ENCODE measurements at places on chromosomes 5 and 9. TPM values are rescaled to one million over a fixed set of nuclear protein-coding genes. Genes with fewer than 3 reads are reported as not detected.
A peak's percentile ranks its signal among the peaks of the same experiment; 100 is the strongest.

- DNase-seq, result no peak
These were observed 73.8 kb downstream of the AMBP start for GRCh38 chr9:114004221-114004716.

GRCh38 chr9:88932766-88933165 lies 58.5 kb upstream of the S1PR3 start:
- DNase-seq, result no peak

DNA sequence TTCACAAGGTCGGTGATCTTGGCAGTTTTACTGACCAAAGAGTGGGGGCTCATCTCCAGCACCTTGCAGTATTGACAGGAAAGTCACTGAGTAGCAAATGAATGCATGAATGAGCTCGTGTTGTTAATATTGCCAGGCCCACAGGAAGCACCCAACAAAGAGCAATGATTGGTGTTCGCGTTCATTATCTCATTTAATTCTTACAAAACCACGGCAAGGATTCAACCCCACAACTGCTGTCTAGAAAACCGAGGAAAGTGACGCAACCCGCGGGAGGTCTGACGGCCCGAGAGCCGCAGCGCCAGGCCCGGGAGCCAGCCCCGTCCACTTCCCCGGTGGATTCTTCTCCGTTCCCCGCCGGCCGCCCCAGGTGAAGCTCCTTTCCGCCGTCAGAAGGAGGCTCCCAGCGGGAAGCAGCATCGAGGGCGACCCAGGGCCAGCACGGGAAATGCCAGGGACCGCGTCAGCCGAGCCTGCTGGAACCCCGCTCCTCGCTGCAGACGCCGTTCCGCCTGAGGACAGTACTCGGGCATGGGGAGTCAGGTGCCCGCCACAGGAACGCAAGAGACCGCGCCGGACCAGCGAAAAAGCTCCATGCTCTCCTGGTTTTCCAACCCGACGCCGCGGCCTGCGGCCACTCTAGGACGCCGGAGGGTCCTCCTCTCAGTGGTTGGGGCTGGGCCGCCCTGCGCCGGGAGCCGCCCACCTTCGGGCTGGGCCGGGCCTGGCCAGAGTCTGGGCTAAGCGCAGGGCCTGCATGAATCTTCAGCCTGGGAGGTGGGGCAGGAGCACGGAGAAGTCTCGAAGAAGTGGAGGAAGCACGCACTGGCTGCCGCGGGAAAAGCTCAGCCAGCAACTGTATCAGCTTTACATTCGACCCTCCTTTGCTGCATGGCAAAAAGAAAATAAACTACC lies 19.8 kb upstream of the FER start:
- DNase-seq, result peak; percentile 49

GRCh38 chr9:34346873-34347799 lies 17.8 kb downstream of the NUDT2 start:
- no peak for DNase-seq

- no peak for DNase-seq
These were observed 6.1 kb downstream of the NRG2 start for GRCh38 chr5:140037012-140037411.

DNA sequence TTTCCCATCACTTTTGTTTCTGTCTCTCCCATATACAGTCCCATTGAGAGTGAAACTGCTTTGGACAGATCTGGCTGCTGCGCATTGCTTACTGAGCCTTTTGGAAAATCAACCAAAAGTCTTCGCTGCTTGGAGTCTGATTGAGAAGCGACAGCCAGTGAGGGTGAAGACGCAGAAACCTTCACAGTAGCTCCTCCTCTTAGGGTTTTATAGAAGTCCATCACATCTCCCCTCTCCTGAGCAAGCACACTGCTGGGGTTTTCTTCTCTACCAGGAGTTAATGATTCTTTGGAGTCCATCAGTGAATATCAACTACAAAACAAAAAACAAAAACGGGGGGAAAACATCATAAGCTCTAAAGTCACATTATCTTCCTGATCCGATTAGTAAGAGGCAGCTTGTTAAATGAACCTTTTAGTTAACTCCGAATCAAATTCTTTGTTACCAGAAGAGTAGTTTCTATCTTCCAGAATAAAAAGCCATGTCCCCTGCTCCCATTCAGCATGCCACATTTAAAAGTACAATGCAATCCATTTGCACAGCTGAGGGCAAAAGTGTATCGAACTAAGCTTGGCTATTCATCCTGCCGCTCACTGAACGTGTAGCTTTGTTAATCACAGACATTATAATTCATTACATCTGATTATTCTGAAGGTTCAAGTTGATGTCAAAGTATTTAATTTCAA lies 2.8 kb downstream of the NR3C1 start:
- no peak for DNase-seq

DNA sequence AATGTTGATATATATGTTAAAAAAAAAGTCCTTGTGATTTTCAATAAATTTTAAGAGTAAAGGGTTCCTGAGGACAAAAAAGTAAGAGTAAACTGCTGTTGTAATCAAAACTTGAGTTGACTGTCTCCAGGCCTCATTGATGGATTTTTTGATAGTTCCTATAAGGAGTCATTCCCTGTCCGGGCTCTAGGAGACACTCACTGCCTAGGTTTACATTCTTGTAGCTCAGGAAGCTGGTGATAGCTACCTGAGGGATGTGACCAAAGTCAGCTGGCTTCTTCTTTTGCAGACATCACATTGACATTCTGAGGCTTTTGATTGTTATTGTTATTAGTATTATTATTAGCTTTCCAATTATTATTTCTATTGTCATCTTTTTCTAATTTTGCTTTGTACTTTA lies 116.5 kb upstream of the FBXL7 start:
- no peak for DNase-seq

DNA sequence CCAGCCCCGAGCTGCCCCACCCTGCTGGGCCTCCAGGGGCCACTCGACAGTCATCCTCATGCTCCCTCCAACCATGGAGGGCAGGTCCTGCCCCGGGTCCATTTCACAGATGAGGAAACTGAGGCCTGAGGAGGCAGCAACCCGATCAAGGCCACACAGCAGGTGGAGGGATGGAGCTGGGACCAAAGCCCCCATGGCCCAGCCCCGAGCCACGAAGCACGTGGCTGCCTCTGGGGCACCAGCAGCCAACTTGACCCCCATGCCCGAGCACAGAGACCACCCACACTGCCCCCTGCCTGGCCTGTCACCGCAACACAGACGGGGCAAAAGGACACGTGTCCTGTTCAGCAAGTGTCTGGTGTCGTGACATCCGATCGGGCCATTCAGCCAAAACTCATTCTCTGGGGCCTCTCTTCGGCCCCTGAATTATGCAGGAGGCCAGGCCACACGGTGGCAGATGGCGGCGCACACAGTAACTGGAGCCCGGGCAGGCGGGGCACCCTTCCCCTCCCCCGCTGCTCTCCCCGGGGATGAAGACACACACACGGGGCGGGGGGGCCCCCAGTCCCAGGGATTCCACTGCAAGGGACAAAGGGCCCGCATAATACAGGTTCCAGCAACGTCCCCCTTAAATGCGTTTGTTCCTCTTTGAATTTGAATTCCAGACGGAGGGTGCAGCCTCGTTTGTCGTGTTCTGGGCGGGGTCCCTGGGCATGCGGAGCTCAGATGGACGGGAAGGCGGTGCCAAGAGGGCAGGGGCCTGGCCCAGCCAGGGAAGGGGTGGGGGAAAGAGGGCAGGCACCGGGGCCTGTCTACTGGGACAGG lies 29.4 kb upstream of the TMEM250 start:
- DNase-seq, result no peak

The IFNA1 gene
- total RNA-seq, result not detected

The C7 gene
- 0.13 TPM for total RNA-seq

The GABBR2 gene
- total RNA-seq, result 9.7 TPM

The CHSY3 gene
- total RNA-seq, result 1.7 TPM

The NFIB gene
- 3.3 TPM for total RNA-seq

The SPOCK1 gene
- total RNA-seq, result 20.1 TPM

The SPINK13 gene
- total RNA-seq, result not detected

All from kidney epithelial cell (primary cell).